ENCODE measurements at places on chromosomes 4 and X. TPM values are rescaled to one million over a fixed set of nuclear protein-coding genes. Genes with fewer than 3 reads are reported as not detected.

The TMEM35A gene
- 18.5 TPM for total RNA-seq

The ADH7 gene
- total RNA-seq, result not detected

The TNMD gene
- total RNA-seq, result 1.7 TPM

The DCHS2 gene
- total RNA-seq, result 15.5 TPM

The KLHL4 gene
- 13.5 TPM for total RNA-seq

The WDR13 gene
- 126 TPM for total RNA-seq

- peak within 1 kb of the TSS; percentile 99 for H3K4me3 ChIP-seq
- peaks cover 6% of the 10 kb centered on the region for H3K36me3 ChIP-seq
- H3K27ac ChIP-seq, result peak within 1 kb of the TSS; percentile 97
- H3K27me3 ChIP-seq, result no peaks in the 10 kb centered on the region
- peaks cover 4% of the 10 kb centered on the region for H3K4me1 ChIP-seq
Observed at GRCh38 chr4:82890901-82891706, at the start of gene SEC31A. SEC31A (minus strand) TSS chr4:82891153; CDS start chr4:82881936, 9,217 bp downstream.

GRCh38 chrX:52576946-52577345 lies 60.1 kb upstream of the XAGE1B start:
- DNase-seq, result no peak
- no peaks in the 10 kb centered on the region for H3K4me1 ChIP-seq
- no peak overlapping the region for H3K27ac ChIP-seq
- H3K4me3 ChIP-seq, result no peak overlapping the region
- peaks cover 19% of the 10 kb centered on the region for H3K27me3 ChIP-seq

DNA sequence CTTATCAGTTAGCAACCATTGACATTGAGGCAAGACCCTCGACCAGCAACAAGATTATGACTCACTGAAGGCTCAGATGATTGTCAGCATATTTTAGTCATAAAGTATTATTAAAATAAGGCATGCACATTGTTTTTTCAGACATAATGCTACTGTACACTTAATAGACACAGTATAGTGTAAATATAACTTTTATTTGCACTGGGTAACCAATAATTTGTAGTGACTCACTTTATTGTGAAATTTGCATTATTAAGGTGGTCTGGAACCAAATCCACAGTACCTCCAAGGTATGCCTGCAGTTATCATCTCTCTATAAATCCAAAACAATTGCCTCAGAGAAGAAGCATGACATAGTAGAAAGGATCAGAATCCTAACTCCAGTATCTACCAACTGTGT lies 330.1 kb upstream of the SMIM31 start:
- no peaks in the 10 kb centered on the region for H3K27me3 ChIP-seq
- H3K27ac ChIP-seq, result no peak overlapping the region
- no peaks in the 10 kb centered on the region for H3K4me1 ChIP-seq
- DNase-seq, result no peak

- no peaks in the 10 kb centered on the region for H3K36me3 ChIP-seq
- H3K27me3 ChIP-seq, result no peaks in the 10 kb centered on the region
- H3K4me3 ChIP-seq, result no peak overlapping the region
- no peak for DNase-seq
Observed at GRCh38 chrX:134753718-134754008, 95.4 kb upstream of the PLAC1 start.

DNA sequence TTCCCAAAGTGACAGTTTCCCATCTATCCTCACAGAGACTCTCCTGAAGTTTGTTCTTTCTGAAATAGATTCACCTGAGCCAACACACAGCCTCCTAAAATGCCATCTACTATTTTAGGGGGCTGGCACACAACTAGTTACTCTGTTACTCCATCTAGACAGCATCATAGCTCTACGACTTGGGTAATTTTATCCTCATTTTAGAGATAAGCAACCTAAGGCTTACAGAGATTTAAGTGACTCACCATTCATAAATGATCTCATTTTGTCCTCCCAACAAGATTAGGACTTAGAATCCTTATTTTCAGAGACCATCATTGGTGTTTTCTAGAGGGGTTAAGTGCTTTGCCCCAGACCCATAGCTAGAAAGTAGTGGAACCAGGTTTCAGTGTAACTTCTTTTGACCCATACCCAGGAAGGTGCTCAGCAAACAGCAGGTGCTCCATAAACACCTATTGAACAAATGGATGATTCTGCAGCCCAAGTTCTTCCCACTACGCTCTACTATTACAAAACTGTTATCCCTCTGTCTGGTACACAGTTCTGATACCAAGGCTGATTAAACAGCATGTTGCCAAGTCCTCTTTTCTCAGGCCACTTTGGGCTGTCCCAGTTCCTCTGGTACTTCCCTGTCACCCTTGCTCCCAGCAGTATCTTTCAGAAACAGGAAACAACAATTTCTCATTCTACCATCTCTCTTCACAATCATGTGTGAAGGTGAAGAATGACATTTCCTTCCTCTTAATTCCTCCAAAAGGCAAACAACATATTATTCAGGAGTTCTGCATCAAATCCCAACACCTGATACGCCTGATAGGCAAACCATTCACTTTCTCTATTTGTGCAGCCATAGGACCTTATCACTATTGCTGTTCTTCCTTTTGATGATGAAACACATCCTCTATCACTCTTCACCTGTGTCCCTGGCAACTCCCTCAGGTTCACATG lies 304.7 kb upstream of the TAPT1 start:
- no peaks in the 10 kb centered on the region for H3K36me3 ChIP-seq
- no peaks in the 10 kb centered on the region for H3K27me3 ChIP-seq
- no peaks in the 10 kb centered on the region for H3K4me1 ChIP-seq
- H3K27ac ChIP-seq, result no peak overlapping the region
- DNase-seq, result no peak

- H3K27ac ChIP-seq, result no peak overlapping the region
- no peaks in the 10 kb centered on the region for H3K36me3 ChIP-seq
- H3K4me1 ChIP-seq, result no peaks in the 10 kb centered on the region
- no peaks in the 10 kb centered on the region for H3K27me3 ChIP-seq
- H3K4me3 ChIP-seq, result no peak overlapping the region
Observed at GRCh38 chr4:179596621-179597020, 2154.4 kb upstream of the AGA start.

GRCh38 chr4:112655270-112655669 lies 18.3 kb downstream of the LARP7 start:
- DNase-seq, result no peak
- H3K27me3 ChIP-seq, result no peaks in the 10 kb centered on the region
- H3K4me1 ChIP-seq, result no peaks in the 10 kb centered on the region
- H3K4me3 ChIP-seq, result no peak overlapping the region
- H3K36me3 ChIP-seq, result peaks cover 14% of the 10 kb centered on the region

GRCh38 chr4:56409511-56410090 lies 22.3 kb upstream of the AASDH start:
- H3K27me3 ChIP-seq, result no peaks in the 10 kb centered on the region
- no peak overlapping the region for H3K4me3 ChIP-seq
- peak overlapping the region; percentile 71 for H3K27ac ChIP-seq

GRCh38 chr4:3684546-3684945 lies 81.6 kb upstream of the ADRA2C start:
- H3K27me3 ChIP-seq, result no peaks in the 10 kb centered on the region
- no peaks in the 10 kb centered on the region for H3K36me3 ChIP-seq
- no peak overlapping the region for H3K4me3 ChIP-seq
- DNase-seq, result no peak
- H3K4me1 ChIP-seq, result no peaks in the 10 kb centered on the region
